Activated CD4-positive, alpha-beta T cell treated with anti-CD3 and anti-CD28 coated beads, Interleukin-2, Interleukin-4, amounts not matched to agents 100 ng/mL and 50 ng/mL, durations not matched to agents 16 hours and 8 hours (primary cell): ENCODE measurements at places on chromosomes 2 and 18.
A peak's percentile ranks its signal among the peaks of the same experiment; 100 is the strongest.

DNA sequence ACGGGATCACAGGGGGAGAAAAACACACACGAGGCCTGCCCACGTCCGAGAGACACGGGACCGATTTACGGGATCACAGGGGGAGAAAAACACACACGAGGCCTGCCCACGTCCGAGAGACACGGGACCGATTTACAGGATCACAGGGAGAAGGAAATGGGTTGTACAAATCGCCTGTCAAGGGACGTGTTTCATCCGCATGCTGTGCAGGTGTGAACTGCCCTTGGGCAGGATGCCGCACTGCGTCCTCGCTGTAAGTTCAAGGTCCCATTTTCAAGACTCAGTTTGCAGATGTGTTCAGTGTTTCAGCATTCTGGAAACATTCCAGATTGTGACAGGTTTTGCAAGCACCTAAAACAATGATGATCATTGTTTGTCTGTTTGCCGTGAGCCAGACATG lies 2.3 kb upstream of the KCNG2 start:
- no peak for DNase-seq

DNA sequence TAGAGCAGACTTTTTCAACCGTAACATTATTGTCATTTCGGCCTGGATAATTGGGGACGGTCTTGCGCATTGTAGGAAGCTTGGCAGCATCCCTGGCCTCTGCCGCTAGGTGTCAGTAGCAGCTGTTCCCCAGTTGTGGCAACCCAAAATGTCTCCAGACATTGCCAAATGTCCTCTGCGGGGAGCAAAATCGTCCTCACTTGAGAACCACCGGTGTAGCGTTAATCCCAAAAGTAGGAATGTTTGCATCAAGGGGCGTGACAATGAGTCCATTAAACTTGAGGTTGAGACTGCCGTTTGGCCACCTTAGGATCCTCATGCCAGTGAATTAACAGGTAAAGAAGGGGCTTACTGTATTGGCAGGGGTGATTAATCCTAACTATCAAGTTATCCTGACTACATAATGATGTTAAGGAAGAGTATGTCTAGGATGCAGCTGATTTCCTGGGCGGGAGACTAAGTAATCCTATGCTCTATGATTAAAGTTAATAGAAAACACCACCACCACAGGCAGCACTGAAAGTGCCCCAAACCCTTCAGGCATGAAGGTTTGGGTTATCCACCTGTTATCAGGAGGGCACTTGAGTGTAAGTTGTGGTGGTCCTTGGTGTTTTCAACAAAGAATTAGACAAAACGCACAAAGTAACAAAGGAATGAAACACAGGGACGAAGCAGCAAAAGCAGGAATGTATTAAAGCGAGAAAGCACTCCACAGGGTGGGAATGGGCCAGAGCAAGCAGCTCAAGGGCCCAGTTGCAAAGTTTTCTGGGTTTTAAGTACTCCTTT lies 4.9 kb upstream of the ZC3H8 start:
- DNase-seq, result peak; percentile 86

- DNase-seq, result no peak
Observed at GRCh38 chr18:69951182-69951581, 3.5 kb upstream of the CD226 start.

GRCh38 chr2:214747992-214748391 lies 61.5 kb downstream of the BARD1 start:
- DNase-seq, result no peak

DNA sequence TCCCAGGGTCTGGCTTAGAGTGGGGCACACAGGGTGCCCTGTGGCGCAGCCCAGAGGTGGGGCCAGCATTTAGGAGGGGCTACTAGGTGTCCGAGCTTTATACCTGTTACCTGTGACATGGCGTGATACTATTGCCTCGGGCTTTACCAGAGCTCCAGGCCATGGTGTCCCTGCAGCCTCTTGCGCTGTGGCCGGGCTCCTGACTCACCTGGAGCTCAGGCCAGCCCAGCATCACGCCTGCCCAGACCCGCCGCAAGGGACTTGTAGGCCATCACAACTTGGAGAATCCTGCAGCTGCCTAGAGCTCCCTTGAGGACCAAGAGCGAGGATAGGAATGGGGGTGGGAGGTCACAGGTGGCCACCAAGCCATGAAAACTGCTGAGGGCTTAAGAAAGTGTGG lies 8.0 kb downstream of the INHBB start:
- no peak for DNase-seq

GRCh38 chr2:46435796-46436360 lies 43.5 kb upstream of the TMEM247 start:
- no peak for DNase-seq

DNA sequence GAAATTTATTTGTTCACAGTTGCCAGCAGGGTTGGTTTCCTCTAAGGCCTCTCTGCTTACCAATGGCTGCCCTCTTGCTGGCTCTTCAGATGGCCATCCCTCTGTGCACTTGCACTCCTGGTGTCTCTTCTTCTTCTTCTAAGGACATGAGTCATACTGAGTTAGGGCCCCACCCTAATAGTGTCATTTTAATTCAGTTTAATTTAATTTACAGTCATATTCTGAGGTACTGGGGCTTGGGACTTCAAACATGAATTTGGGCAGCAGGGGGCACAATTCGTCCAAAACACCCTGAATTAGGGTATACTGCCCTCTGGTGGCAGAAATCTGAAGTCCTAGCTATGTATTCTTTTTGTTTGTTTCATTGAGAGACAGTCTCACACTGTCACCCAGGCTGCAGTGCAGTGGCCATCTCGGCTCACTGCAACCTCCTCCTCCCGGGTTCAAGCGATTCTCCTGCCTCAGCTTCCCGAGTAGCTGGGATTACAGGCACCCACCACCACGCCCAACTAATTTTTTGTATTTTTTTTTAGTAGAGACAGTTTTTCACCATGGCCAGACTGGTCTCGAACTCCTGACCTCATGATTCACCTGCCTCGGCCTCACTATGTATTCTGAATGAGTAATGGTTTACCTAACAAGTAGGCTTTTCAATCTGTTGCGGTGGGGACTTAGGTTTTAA lies 19.8 kb downstream of the SLC4A1AP start:
- DNase-seq, result peak; percentile 95

GRCh38 chr2:22153931-22154613 lies 1030.3 kb downstream of the TDRD15 start:
- no peak for DNase-seq

DNA sequence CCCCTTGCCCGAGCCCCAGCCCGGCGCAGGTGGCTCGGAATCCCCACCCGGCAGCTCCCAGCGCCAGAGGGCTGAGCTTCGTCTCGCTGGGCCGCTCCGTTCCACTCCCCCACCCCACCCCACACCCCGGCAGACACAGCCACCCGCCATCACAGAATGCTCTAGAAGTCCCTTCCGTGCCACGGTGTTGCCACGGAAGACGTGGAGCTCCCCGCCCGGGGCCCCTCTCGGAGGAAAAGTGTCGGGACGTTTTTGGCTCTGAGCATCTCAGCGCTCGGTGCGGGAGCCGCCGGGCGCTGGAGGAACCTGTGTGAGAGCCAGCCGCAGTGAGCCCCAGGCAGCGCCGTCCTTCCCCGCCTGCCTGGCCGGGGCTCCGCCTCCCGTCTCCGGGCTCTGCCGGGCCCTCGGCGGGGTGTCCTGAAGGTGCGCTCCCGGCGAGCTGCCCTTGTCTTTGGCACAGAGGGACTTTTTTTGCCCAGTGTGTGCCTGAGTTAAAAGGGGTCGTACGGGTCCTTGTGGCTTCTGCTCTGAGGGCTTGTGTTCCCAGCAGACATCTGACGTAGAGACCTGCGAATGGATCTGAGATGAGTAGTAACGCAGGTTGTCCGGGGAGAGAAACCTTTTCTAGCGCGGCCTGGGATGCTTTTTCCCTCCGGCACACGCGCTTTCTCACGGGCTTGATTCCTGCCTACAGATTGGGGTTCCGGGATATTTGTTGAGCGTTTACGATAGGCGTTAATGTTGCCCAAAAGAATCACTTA lies 1.8 kb downstream of the ZCCHC2 start:
- DNase-seq, result peak; percentile 53

DNA sequence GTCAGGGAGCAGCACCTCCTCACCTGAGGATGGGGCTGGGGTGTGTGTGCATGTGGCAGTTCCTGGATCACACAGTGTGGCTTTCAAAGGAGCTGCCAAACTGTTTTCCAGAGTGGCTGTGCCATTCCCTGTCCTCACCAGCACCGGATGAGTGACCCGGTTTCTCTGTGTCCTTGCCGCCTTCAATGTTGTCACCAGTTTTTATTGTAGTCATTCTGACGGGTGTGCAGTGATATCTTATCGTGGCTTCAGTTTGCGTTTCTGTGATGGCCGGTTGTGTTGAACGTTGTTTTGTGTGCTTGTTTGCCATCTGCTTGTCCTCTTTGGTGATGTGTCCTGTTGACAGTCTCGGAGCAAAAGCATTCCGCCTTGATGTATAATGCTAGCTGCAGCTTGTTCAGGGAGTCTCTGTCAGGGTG lies 108.9 kb downstream of the ATP9B start:
- no peak for DNase-seq
